ENCODE measurements at places on chromosomes 16 and 17.
A peak's percentile ranks its signal among the peaks of the same experiment; 100 is the strongest.

DNA sequence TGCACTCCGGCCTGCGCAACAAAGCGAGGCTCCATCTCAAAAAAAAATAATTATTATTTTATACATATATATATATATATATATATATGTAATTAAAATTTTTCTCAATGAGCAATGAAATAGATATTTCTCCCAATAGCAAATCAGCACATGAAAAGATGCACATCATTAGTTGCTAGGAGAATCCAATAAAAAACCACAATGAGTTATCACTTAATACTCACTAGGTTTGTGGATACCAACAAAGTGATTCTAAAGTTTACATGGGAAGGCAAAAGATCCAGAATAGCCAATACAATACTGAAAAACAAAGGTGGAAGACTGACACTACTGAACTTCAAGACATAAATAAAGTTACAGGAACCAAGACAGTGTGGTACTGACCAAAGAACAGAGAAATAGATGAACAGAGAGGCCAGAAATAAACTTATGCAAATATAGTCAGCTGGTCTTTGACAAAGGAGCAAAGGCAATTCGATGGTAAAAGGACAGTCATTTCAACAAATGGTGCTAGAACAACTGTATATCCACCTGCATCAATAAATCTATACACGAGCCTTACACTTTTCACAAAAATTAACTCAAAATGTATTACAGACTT, 13.6 kb downstream of the SMG6 start:
- no peak for DNase-seq

DNA sequence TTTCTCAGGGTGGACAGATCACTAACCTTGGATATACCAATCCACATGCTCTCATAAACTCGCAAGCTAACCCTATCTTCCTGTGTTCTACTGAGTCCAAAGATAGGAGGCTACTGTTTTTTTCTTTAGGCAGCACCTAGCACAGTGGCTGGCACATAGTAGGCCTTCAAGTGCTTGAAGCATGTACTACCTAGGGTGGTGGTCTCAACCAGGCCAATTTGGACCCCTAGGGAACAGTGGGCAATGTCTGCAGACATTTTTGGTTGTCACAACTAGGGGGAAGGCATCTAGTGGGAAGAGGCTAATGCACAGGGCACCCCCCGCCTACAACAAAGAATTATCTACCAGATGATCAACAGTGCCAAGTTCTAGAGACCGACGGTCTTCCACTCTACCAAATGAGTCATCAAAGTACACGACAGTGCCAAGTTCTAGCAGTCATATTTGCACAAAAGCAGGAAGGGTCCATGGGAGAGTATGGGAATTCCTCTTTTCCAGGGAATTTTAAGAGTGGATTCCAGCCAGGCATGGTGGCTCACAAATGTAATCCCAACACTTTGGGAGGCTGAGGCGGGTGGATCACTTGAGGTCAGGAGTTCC, 390.3 kb downstream of the SLC39A11 start:
- no peak for DNase-seq

GRCh38 chr17:67837965-67838364, 12.7 kb downstream of the BPTF start:
- DNase-seq: no peak

DNA sequence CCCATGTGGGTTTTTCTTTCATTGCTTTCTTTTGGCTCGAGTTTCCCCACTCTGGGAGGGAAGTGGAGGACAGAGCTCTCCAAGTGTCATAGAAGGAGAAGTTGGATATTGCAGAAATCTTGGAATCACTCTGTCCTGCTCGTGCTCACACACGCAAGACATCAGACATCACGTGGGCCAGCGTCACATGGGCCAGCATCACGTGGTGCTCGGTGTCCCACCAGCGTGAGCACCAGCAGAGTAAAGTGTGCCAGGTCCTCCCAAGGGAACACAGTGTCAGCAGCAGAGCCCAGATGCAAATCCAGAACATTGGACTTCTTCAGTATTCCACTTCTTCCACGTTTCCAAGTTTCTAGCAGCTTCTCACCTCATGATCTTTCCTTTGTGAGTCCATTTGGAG, 327.0 kb downstream of the FOXL1 start:
- DNase-seq: no peak

DNA sequence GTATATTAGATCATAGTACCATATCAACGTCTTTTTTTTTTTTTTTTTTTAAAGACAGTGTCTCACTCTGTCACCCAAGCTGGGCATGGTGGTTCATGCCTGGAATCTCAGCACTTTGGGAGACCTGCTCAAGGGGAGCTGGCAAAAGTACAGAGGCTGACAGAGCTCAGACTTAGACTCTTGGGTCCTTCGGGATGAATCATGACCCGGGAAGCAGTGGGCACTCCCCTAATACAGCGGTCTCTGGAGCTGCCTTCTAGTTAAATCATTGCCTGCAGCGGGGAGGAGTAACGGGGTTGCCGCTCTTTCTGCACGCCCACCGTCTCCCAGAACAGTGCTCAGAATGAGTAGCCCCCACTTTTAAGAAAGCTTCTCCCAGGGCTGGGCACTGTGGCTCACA, 174.4 kb downstream of the CPPED1 start:
- no peak for DNase-seq

GRCh38 chr16:67542464-67542863, 13.8 kb downstream of the RIPOR1 start:
- DNase-seq: peak; percentile 21

DNA sequence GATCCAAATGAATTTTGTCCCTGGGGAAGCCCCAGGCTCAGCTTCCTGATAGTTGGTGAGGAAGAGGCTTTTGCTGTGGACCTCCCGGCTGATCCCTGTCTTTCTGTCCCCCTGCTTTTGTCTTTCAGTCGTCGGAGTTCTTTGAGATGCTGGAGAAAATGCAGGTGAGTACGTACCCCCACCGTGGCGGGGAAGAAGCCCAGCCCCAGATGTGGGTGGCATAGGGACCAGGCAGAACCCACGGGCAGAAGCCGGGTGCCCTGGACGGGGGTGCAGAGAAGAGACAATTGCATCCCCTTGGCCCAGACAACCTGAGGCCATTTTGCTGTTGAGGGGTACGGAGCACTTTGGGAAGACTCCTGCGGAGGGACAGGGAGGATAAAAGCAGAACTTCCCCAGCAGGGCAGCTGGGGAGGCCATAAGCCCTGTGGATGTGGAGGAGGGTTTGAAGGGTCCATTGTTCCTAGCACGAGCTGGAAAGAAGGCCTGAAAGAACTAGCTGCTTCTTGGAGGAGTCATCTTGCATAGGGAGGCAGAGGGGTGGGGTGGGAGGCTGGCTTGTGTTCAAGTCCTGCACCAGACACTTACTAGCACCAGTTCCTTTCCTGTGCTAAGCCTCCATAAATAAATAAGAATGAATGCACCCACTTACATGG, 105.6 kb downstream of the OR1D5 start:
- no peak for DNase-seq

GRCh38 chr17:62191390-62192361, 126.6 kb upstream of the MED13 start:
- no peak for DNase-seq

GRCh38 chr17:61040666-61041065, 359.0 kb upstream of the TBX2 start:
- DNase-seq: no peak

GRCh38 chr16:89289428-89290395, 72.2 kb downstream of the ZNF778 start:
- DNase-seq: no peak

DNA sequence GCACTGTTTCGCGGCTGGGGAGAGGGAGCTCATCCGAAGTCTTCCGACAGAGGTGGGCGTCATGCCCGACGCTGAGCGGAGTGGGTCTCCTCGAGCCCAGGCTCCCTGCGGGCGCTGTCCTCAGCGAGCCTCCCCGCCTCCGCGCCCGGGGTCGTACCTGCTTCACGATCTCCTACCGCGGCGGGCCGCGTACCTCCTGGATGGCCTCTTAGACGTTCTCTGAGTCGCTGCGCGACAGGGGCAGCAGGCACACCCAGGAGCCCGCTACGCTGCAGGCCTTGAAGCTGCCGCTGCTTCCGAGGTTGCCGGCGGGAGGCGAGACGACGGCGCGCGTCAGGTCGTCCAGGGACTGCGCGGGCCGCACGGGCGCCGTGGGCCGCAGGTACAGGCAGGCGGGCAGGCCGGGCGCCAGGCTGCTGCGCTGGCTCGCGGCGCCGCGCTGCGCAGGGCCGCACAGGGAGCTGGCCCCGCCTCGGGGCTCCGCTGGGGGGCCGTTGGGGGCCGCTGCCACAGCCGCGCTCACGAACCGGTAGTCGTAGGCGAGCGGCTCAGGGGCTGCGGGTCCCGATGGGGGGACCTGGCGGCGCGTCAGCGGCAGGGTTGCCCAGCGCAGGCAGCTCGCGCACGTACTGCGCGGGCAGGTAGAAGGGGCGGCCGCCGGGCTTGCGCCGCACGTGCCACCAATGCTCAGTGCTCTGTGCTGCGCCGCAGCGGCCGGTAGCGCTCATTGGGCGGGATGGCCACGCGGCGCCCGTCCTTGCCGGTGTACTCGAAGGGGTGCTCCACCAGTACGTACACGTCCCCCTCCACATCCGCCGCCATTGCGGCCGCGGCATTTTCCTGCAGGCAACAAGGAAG, 116.4 kb upstream of the SMURF2 start:
- DNase-seq: no peak

GRCh38 chr17:55177159-55177854, 87.5 kb upstream of the HLF start:
- no peak for DNase-seq

DNA sequence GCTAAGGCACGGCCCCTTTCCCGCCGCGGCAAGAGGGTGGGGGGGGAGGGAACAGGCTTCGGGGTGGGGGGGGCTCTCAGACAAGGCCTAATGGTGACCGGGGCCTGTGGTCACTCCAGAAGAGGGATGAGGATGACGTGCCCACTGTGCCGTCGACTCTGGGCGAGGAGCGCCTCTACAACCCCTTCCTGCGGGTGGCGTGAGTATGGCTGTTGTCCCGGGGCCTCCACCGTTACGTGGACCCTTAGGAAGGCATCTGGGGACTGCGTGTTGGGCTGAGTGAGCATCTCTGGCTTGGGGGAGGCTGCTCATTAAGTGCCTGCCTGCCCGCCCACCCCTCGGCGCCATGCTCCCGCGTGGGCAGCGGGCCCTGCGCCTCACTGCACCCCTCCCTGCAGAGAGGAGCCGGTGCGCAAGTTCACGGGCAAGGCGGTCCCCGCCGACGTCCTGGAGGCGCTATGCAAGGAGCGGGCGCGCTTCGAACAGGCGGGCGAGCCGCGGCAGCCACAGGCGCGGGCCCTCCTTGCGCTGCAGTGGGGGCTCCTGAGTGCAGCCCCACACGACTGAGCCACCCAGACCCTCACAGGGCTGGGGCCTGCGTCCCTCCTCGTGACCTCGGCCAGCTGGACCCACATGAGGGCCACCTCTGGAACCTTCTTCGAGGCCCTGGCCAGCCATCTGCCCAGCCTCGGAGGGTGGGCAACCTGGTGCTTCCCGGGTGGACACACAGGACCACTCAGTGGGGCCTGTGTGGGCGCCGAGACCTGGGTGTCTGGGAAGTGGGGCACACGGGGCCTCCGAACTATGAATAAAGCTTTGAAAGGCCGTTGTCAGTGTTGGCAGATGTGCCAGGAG, 2.2 kb downstream of the HAGHL start:
- DNase-seq: no peak

DNA sequence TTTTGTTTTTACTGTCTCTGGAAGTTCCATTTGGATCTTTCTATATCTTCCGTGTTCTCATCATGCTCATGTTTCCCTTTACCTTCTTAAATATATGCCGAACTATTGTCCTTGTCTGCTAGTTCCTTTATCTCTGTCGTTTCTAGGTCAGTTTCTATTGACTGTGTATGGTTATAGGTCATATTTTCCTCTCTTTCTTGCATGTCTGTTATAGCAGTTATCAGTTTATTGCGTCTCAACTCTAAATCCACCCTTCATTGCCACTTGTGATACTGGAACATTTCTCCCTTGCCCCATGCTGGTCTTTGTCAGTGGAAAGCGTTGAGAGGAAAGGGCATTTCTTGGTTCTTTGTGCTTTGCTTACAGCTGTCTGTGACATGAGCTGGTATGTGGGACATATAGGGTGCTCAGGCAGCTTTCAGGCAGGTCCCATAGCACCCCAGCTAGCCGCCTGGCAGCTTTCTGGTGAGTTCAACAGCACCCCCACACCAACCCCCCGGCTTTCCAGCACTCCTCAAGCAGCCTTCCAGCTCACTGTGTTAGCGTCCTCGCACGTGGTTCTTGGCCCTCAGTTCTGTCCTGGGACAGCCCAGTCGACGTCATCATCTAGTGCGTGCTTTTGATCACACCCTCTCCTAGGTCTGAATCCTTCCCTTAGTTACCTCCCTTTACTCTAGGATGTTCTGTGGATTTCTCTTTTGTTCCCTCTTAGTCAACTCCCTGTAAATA, 15.4 kb upstream of the DNASE1 start:
- DNase-seq: no peak

DNA sequence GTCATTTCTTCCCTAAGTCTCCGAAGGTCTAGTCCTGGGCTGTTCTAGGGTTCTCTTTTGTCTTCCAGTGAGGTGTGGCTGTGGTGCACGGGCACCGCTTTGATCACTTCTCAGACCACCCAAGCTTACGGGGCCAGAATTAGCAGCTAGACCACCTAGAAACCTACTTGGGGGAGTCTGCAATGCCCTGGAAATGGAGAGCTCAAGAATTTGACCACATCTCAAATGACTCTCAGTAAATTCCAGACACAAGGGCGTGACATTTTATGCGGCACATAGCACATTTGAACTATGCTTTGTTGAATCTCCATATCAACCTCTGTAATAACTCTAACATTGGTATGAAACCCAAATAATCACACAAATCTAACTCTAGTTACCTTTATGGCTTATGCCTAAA, 24.9 kb downstream of the TRIM16 start:
- no peak for DNase-seq

GRCh38 chr16:72224260-72224768, 52.4 kb upstream of the PMFBP1 start:
- no peak for DNase-seq

- peak; percentile 35 for DNase-seq
Measured at GRCh38 chr17:4073983-4074830, 68.6 kb downstream of the ZZEF1 start.

GRCh38 chr17:68089881-68090280, 54.3 kb downstream of the KPNA2 start:
- no peak for DNase-seq

- no peak for DNase-seq
Measured at GRCh38 chr17:34637548-34638525, 58.5 kb downstream of the TMEM132E start.

Data from SIG-M5 (cell line).